ENCODE measurements at places on chromosomes 11 and 22. TPM values are rescaled to one million over a fixed set of nuclear protein-coding genes. Genes with fewer than 3 reads are reported as not detected.

DNA sequence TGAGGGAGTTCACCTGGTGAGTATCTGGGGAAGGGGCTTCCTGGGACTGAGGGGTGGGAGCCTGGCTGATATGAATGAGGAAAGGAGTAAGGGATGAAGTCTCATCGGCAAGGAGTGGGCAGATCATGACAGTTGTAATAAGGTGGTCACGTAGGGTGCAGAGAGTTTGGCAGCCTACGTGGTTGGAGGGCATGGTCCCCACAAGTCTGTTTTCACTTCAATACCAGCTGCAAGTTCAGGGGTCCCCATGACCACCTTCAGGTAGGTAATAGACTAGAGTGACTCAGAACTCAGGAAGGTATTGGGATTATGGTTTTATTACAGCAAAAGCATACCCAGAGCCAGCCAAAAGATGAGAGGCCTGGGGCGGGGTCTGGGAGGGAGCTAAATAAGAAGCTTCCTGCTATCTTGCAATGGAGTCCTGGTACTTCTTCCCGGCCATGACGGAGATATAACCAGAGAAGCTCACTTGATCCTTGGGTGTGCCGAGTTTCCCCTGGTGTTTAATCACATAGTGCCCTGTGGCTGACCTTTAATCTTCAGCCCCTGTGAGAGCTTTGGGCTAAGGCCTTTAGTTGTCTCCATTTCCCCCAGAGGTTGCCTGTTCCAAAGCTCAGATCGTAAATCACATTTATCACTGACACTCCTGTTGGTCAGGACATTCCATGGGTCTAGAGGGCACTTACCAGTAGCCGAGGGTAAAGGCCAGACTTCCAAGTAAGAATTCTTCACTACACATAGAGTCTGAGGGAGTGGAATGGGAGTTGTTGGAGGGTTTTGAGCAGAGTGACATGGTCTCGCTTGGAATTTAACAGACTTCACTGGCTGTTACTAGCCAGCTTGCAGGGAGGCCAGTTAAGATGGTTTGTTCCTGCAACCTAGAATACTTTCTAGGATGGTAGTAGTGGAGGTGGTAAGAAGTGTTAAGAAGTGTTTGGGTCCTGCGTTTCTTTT lies 9.1 kb downstream of the SLC3A2 start:
- H3K36me3 ChIP-seq, result peaks cover 55% of the 10 kb centered on the region
- no peak overlapping the region for H3K27ac ChIP-seq
- no peaks in the 10 kb centered on the region for H3K27me3 ChIP-seq

DNA sequence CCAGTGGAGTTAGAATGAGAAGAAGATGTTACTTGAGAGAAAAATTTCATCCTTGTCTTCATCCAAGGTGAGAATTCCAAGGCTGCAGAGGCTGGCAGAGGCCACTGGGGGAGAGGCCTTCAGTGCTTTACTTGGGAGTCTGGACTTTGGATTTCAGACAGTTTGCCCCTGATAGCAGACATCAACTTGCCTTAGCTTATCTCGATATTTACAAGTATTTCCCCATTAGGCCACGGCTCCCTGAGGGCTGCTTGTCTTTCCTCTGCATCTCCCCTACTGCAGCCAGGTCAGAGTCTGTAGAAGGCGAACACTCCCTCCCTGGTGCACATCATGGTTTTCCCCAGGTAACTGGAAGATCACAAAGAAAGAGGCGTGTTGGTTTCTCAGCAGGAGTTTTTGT lies 29.9 kb upstream of the BSX start:
- no peak overlapping the region for H3K27ac ChIP-seq
- peaks cover 1% of the 10 kb centered on the region for H3K27me3 ChIP-seq
- DNase-seq, result no peak
- no peak overlapping the region for H3K4me3 ChIP-seq

- H3K4me1 ChIP-seq, result peaks cover 12% of the 10 kb centered on the region
- DNase-seq, result no peak
- no peak overlapping the region for H3K27ac ChIP-seq
- H3K27me3 ChIP-seq, result no peaks in the 10 kb centered on the region
- no peaks in the 10 kb centered on the region for H3K36me3 ChIP-seq
- no peak overlapping the region for H3K4me3 ChIP-seq
Measured at GRCh38 chr11:111450480-111451320, 61.5 kb downstream of the BTG4 start.

- H3K27ac ChIP-seq, result no peak overlapping the region
- no peaks in the 10 kb centered on the region for H3K4me1 ChIP-seq
- H3K4me3 ChIP-seq, result no peak overlapping the region
- no peak for DNase-seq
Measured at GRCh38 chr11:69249311-69250185, 44.4 kb upstream of the MYEOV start.

OR4D5 gene
- total RNA-seq, result not detected

GRCh38 chr11:77325159-77325558 lies 23.7 kb upstream of the GDPD4 start:
- DNase-seq, result no peak
- no peak overlapping the region for H3K27ac ChIP-seq
- H3K36me3 ChIP-seq, result no peaks in the 10 kb centered on the region

- DNase-seq, result peak; percentile 96
- peak overlapping the region; percentile 17 for H3K4me3 ChIP-seq
- H3K4me1 ChIP-seq, result peaks cover 46% of the 10 kb centered on the region
- H3K27me3 ChIP-seq, result no peaks in the 10 kb centered on the region
- no peaks in the 10 kb centered on the region for H3K36me3 ChIP-seq
Measured at GRCh38 chr11:33996498-33997454, 54.8 kb upstream of the CAPRIN1 start.

TRIOBP gene
- total RNA-seq, result 35.1 TPM

GRCh38 chr11:35526370-35526792 lies 965 bp upstream of the PAMR1 start:
- no peak overlapping the region for H3K4me3 ChIP-seq
- H3K27me3 ChIP-seq, result peaks cover 77% of the 10 kb centered on the region
- peaks cover 16% of the 10 kb centered on the region for H3K4me1 ChIP-seq
- no peak overlapping the region for H3K27ac ChIP-seq
- DNase-seq, result peak; percentile 62
- no peaks in the 10 kb centered on the region for H3K36me3 ChIP-seq

GRCh38 chr11:67615728-67616430 lies 9.1 kb downstream of the NDUFV1 start:
- H3K4me1 ChIP-seq, result peaks cover 4% of the 10 kb centered on the region
- DNase-seq, result no peak
- H3K36me3 ChIP-seq, result peaks cover 8% of the 10 kb centered on the region
- no peak overlapping the region for H3K4me3 ChIP-seq

DNA sequence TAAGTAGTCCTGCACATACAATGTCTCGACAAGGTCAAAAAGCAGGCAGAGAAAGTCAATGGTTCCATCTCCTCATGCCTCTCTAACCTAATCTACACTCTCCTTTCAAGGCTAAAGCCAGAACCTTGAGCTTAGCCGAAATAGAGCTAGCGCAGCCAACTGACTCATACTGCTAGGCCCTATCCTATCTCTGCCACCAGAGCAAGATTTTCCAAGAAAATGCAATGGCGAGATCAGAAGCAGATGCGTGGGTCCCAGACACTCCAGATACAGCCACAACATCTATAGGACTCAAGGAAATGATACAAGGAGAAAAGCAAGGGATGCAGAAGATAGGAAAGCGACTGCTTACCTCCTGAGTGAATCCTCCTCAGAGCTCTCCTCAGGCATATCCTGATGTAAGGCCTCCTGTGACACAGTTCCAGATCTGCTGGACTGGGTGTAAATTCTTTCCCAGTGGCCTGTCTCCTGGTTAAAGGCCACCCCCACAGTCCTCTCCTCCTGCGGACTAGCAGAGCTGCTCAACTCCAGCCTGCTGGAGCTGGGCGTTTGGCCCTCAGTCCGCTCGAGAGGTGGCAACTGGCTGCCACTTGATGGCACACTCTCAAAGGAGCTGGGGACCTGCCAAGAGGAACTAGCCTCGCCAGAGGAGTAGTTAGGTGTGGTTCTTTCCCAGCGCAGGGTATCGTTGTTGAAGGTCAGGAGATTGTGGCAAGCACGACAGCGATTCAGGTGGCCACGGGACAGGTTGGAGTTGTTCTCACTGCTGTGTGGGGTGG lies 52.0 kb downstream of the AMBRA1 start:
- no peak for DNase-seq
- H3K4me3 ChIP-seq, result no peak overlapping the region
- peaks cover 10% of the 10 kb centered on the region for H3K4me1 ChIP-seq
- H3K27ac ChIP-seq, result no peak overlapping the region
- H3K27me3 ChIP-seq, result no peaks in the 10 kb centered on the region
- H3K36me3 ChIP-seq, result peaks cover 62% of the 10 kb centered on the region

DNA sequence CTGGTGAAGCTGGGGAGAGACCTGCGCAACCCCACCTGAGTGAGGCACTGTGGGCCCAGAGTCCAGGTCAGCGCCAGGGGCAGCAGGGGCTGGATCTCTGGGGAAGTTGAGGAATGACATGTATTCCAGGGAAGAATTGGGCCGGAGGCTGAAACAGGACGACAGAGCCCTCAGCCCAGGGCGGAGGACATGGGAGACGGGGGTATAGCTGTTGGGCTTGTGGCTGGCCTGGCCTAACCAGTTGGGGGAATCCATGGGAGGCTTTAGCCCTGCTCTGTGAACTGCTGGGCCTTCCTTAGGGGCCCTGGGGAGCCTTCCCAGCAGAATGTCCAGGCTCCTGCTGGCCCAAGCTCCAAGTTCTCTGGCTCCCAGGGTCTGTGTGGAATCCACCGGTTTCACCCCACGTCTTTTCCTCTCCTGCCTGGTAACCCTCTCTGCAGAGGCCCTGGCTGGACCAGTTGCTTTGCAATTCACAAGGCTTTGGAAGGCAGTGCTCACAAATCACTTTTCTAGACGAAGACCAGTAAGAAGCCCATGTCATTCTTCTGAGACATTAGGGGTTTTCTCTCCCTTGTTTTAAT lies 50.4 kb upstream of the KCNQ1OT1 start:
- no peaks in the 10 kb centered on the region for H3K36me3 ChIP-seq
- no peaks in the 10 kb centered on the region for H3K27me3 ChIP-seq
- H3K4me1 ChIP-seq, result peaks cover 21% of the 10 kb centered on the region
- no peak for DNase-seq
- H3K27ac ChIP-seq, result no peak overlapping the region

DNA sequence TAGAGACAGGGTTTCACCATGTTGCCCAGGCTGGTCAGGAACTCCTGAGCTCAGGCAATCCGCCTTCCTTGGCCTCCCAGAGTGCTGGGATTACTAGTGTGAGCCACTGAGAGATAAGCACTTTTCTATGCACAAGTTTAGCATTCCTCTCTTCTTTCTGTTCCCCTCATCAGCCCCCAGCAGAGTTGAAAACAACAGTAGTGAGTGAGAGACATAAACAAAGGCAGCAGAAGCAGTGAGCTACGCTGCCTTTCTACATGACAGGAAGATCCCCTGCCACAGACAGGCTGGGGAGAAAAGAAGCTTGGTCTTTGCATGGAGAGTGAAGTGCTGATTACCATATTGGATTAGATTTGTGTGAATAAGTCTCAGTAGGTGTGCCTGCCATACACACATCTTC lies 392.0 kb upstream of the KIRREL3 start:
- DNase-seq, result no peak
- no peak overlapping the region for H3K27ac ChIP-seq
- no peaks in the 10 kb centered on the region for H3K36me3 ChIP-seq
- H3K4me3 ChIP-seq, result no peak overlapping the region
- peaks cover 11% of the 10 kb centered on the region for H3K27me3 ChIP-seq

- H3K4me1 ChIP-seq, result no peaks in the 10 kb centered on the region
- DNase-seq, result no peak
- H3K36me3 ChIP-seq, result no peaks in the 10 kb centered on the region
- H3K27me3 ChIP-seq, result peaks cover 2% of the 10 kb centered on the region
- no peak overlapping the region for H3K27ac ChIP-seq
- H3K4me3 ChIP-seq, result no peak overlapping the region
Measured at GRCh38 chr22:42022162-42022847, 23.7 kb downstream of the WBP2NL start.

TREH gene
- total RNA-seq, result not detected

DNA sequence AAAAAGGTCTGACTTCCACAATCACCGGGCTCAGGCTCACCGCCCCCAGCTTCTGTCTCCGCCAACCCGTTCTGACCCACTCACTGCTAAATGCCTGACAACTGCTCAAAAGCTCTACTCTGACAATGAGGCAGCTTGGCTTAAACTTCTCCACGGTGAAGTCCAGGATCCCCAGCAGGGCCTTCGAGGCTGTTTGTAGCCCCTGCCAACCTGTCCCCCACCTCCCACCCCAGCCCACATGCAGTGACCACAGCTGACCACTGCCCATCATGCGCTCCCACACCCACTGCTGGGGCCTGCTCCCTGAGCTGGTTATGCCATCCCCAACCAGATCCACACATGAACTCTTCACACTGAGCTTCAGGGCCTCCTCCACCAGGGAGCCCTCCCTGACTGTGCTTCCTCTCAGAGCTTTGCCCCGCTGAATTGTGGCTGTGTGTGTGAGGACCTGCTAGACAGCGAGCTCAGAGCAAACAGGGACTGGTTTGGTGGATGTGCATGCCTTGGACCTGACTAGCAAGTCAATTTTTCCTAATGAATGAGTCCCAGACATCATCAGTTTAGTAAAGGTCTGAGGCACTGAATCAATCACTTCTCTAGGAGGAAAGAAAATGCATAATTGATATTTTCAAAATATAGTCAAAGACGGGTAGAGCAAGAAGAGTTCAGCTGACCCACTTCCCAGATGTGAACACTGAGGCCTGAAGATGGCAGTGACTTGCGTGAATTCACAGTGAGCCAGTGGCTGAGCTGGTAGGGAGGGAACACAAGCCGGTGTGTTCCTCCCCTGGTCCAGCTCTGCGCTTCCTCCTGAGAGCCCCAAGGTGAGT lies 7.7 kb downstream of the LRRC32 start:
- no peaks in the 10 kb centered on the region for H3K36me3 ChIP-seq
- no peak overlapping the region for H3K4me3 ChIP-seq
- H3K27ac ChIP-seq, result no peak overlapping the region
- H3K4me1 ChIP-seq, result no peaks in the 10 kb centered on the region
- no peaks in the 10 kb centered on the region for H3K27me3 ChIP-seq
